ENCODE measurements at places on chromosomes 16 and 17. TPM values are rescaled to one million over a fixed set of nuclear protein-coding genes. Genes with fewer than 3 reads are reported as not detected.
A peak's percentile ranks its signal among the peaks of the same experiment; 100 is the strongest.

BCL6B gene
- 3.8 TPM for polyA plus RNA-seq

GRCh38 chr17:82528484-82529265, 9.1 kb downstream of the FOXK2 start:
- DNase-seq, result peak; percentile 55
- no peaks in the 10 kb centered on the region for H3K36me3 ChIP-seq
- H3K27me3 ChIP-seq, result no peaks in the 10 kb centered on the region
- peaks cover 35% of the 10 kb centered on the region for H3K4me1 ChIP-seq
- peak overlapping the region; percentile 52 for H3K27ac ChIP-seq

DNA sequence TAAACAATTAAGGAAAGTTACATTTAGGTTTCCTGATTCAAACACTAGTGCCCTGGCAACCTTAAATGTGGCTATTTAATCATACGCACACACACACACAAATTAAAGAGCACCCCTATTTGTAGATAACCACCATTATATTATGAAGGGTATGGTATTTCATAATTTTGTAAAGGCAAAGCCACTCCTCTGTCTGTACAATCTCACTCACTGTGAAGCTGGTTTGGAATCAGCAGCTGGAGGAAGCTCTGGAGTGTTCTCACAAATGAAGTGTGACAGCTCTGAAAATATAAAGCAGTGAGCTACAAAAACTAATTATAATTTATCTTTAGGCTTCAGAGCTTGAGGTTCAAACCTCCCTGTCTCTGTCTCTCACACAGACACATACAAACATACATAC, 57.9 kb upstream of the KCNJ16 start:
- H3K27ac ChIP-seq, result no peak overlapping the region
- no peak for DNase-seq
- no peak overlapping the region for H3K4me3 ChIP-seq
- H3K4me1 ChIP-seq, result no peaks in the 10 kb centered on the region
- no peaks in the 10 kb centered on the region for H3K36me3 ChIP-seq
- no peaks in the 10 kb centered on the region for H3K27me3 ChIP-seq

DNA sequence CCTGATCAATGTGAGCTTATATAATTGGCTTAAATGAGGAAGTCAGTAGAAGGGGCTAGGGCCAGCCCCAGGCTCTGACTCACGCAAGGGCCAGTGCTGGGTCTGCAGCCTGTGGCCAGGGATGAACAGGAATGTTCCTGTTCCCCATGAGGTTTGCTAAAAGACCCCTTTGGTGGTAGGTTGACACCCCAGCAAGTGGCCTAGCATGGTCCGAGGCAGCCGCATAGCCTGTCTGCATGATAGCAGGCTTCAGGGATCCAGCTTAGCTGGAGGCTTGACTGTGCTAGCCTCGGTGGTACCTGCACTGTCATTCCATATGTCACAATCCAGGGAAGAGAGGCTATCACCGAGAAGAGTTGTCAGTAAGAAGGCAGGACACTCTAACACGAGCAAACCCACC, 23.5 kb downstream of the TRIM25 start:
- H3K4me1 ChIP-seq, result no peaks in the 10 kb centered on the region
- no peak overlapping the region for H3K4me3 ChIP-seq
- no peaks in the 10 kb centered on the region for H3K27me3 ChIP-seq
- H3K36me3 ChIP-seq, result peaks cover 50% of the 10 kb centered on the region
- H3K27ac ChIP-seq, result no peak overlapping the region
- no peak for DNase-seq

GRCh38 chr17:82825540-82826124, 14.2 kb downstream of the ZNF750 start:
- H3K4me3 ChIP-seq, result no peak overlapping the region
- H3K27ac ChIP-seq, result no peak overlapping the region
- no peaks in the 10 kb centered on the region for H3K36me3 ChIP-seq
- no peaks in the 10 kb centered on the region for H3K4me1 ChIP-seq

DNA sequence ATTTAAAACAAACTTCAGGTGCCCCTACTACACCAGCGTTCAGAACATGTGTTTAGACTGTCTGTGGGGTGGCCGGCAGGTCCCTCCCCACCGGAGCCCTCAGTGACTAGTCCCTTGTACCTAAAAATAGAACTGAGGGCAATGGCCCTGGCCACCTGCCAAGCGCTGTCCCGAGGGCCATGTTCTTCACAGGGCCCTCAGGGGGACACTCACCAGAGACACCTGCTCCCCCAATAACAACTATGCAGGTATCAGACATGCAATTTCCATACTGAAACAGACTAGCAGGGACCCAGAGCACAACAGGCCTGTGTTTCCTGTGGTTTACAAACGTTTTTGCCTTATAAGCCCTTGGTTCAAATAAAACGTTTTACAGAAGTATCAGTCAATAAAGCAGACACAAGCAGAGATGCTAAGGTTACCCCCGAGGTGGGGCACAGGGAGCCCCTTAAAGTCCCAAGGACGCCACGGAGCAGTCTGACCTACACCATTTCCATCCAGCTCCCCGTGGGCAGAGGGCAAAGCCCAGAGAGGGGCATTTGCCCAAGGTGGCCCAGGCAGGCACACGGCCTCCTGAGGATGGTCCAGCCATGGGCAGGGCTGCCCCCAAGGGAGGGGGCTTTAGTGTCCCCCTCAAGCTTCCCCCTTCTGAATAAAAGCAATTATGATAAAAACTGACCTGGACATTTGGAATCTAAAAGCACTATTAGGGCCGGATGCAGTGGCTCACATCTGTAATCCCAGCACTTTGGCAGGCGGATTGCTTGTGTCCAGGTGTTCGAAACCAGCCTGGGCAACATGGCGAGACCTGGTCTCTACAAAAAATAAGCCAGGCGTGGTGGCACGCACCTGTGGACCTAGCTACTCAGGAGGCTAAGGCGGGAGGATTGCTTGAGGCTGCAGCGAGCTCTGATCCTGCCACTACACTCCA, 896 bp upstream of the MYLK3 start:
- no peak for DNase-seq
- H3K36me3 ChIP-seq, result no peaks in the 10 kb centered on the region
- no peak overlapping the region for H3K4me3 ChIP-seq

DNA sequence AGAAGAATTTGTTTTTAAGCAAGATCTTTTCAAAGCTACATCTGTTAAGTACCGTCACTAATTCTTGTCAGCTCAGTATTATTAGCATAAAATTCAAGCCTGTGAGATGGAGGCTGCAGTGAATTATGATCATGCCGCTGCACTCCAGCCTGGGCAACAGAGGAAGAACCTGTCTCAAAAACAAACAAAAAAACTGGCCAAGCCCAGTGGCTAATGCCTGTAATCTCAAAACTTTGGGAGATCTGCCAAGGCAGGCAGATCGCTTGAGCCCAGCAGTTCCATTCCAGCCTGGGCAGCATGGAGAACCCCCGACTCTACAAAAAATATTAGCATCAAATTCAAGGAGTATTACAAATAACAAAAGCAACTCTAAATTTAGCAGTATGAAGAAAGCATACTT, 88.0 kb downstream of the STXBP4 start:
- no peak overlapping the region for H3K4me3 ChIP-seq
- H3K27ac ChIP-seq, result no peak overlapping the region
- H3K4me1 ChIP-seq, result peaks cover 4% of the 10 kb centered on the region
- H3K36me3 ChIP-seq, result no peaks in the 10 kb centered on the region
